ENCODE measurements at places on chromosomes 2 and 18.

GRCh38 chr2:227570615-227571014 lies 28.1 kb upstream of the SCYGR2 start:
- DNase-seq: no peak

DNA sequence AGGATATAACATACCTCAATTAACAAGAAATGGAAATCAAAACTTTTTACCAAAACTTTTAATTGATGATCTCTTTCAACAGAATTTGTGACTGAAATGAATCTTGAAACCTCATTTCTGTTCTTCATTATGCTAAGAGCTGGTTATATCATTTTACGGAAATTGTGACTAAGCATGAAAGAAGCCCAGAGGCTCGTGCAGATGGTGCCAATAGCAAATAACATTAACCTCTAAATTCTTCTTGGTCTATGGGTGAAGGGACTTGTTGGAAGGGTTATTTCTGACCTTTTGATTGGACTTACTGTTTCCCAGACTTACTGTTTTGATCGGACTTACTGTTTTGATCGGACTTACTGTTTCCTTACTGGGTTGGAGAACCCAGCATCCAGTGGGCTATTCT lies 435.6 kb downstream of the TDRD15 start:
- no peak for DNase-seq

GRCh38 chr2:207727261-207727660 lies 15.8 kb downstream of the CCNYL1 start:
- no peak for DNase-seq

DNA sequence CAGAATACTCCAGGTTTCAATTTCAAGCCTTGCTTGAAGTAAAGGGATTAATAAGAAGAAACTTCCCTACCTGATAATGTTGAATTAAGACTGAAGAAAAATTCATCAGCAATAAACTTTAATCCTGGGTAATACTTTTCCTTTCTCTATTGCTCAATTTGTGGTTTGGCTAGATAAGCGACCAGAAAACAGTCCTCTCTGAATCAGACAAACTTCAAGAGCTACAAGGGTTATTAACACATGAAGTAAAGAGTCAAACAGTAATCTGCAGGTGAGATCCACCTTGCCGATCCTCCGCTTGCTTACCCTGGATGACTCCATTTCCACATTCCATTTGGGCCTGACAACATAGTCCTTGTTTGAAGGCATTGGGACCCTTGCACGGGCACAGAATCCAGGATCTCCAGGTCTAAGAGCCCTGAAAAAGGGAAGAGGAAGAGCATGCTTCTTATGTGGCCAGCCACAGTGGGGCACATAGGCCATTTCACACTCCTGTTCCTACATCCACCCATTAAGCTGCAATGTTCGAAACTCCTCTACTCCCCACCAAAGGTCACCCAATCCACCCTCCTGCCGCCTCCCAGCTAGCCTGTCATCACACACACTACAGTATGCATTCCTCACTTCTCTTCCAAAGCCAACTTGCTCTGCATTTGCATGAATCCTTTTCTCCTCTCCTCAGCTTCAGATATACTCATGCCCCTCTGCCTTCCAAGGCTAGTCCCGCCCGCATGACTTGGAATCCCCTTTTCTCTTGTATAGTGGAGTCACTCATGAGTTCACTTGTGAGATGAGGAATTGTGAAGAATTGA lies 39.8 kb downstream of the IWS1 start:
- no peak for DNase-seq

GRCh38 chr2:80256782-80257167 lies 47.8 kb downstream of the LRRTM1 start:
- DNase-seq: no peak

Measured in activated gamma-delta T cell (primary cell).